ENCODE measurements at places on chromosomes 2 and 18. TPM values are rescaled to one million over a fixed set of nuclear protein-coding genes. Genes with fewer than 3 reads are reported as not detected.
A peak's percentile ranks its signal among the peaks of the same experiment; 100 is the strongest.

DNA sequence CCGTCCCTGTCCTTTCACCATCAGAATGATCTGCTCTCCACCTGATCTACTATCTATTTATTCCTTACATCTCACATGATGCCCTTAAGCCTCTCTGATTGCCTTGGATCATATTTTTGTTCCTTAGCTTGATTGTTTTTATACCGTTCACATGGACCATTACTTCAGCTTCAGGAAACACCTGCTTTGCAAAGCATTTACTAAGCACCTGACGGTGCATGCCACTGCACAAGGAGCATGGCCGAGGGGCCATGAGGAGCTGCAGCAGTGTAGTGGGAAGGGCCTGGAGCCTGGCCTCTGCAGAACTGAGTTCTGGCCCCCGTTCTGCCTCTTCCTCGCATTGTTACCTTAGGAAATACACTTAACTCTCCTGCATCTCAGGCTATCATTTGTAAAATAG, 124.1 kb upstream of the NDUFV2 start:
- no peak for DNase-seq
- no peaks in the 10 kb centered on the region for H3K27me3 ChIP-seq
- no peaks in the 10 kb centered on the region for H3K4me1 ChIP-seq
- H3K27ac ChIP-seq, result no peak overlapping the region

The FASTKD1 gene
- polyA plus RNA-seq, result 31.0 TPM

GRCh38 chr2:37000988-37001556, 34.7 kb upstream of the STRN start:
- H3K27ac ChIP-seq, result no peak overlapping the region
- no peaks in the 10 kb centered on the region for H3K27me3 ChIP-seq
- no peak for DNase-seq
- no peak overlapping the region for H3K4me3 ChIP-seq

- H3K4me1 ChIP-seq, result no peaks in the 10 kb centered on the region
- no peak overlapping the region for H3K27ac ChIP-seq
- no peak for DNase-seq
- H3K36me3 ChIP-seq, result no peaks in the 10 kb centered on the region
Observed at GRCh38 chr2:59528525-59528924, 1024.9 kb downstream of the BCL11A start.

GRCh38 chr2:37767046-37767445, 95.6 kb upstream of the CDC42EP3 start:
- H3K36me3 ChIP-seq, result no peaks in the 10 kb centered on the region
- no peak overlapping the region for H3K4me3 ChIP-seq
- H3K27ac ChIP-seq, result no peak overlapping the region
- no peaks in the 10 kb centered on the region for H3K27me3 ChIP-seq
- H3K4me1 ChIP-seq, result no peaks in the 10 kb centered on the region
- DNase-seq, result no peak

- no peak for DNase-seq
- peak overlapping the region; percentile 93 for H3K27ac ChIP-seq
- H3K27me3 ChIP-seq, result no peaks in the 10 kb centered on the region
- no peak overlapping the region for H3K4me3 ChIP-seq
- H3K36me3 ChIP-seq, result no peaks in the 10 kb centered on the region
- peaks cover 34% of the 10 kb centered on the region for H3K4me1 ChIP-seq
Observed at GRCh38 chr2:26651799-26652198, 10.6 kb upstream of the CIB4 start.

The QPCT gene
- polyA plus RNA-seq, result 746 TPM

- no peak for DNase-seq
- no peak overlapping the region for H3K27ac ChIP-seq
- no peaks in the 10 kb centered on the region for H3K27me3 ChIP-seq
- no peak overlapping the region for H3K4me3 ChIP-seq
- no peaks in the 10 kb centered on the region for H3K4me1 ChIP-seq
- no peaks in the 10 kb centered on the region for H3K36me3 ChIP-seq
Observed at GRCh38 chr2:176967911-176968450, 244.6 kb upstream of the HNRNPA3 start.

- no peak overlapping the region for H3K27ac ChIP-seq
- no peaks in the 10 kb centered on the region for H3K27me3 ChIP-seq
- no peak overlapping the region for H3K4me3 ChIP-seq
- no peak for DNase-seq
- no peaks in the 10 kb centered on the region for H3K4me1 ChIP-seq
Observed at GRCh38 chr2:45209302-45209701, 200.1 kb upstream of the SIX2 start.

DNA sequence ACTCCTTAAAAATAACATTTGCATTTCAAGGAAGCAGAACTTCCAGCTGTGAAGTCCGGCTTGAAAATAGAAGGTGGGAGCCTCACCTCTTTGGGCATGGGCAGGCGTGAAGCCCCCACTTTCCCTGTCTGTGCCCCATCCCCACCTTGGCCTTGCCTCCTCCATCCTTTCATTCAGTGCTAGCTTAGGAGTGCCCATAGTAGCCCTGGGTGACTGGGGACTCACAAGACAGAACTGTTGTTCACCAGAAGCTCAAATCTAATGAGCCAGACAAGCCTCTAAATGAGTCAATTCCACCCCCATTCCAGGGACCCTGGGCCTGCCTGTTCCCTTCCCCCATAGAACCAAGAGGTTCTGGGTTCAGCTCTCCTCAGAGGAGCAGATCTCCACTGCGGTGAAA, 20.0 kb downstream of the SPATA3 start:
- no peak for DNase-seq
- no peak overlapping the region for H3K27ac ChIP-seq
- H3K4me3 ChIP-seq, result no peak overlapping the region
- no peaks in the 10 kb centered on the region for H3K4me1 ChIP-seq
- H3K27me3 ChIP-seq, result no peaks in the 10 kb centered on the region

DNA sequence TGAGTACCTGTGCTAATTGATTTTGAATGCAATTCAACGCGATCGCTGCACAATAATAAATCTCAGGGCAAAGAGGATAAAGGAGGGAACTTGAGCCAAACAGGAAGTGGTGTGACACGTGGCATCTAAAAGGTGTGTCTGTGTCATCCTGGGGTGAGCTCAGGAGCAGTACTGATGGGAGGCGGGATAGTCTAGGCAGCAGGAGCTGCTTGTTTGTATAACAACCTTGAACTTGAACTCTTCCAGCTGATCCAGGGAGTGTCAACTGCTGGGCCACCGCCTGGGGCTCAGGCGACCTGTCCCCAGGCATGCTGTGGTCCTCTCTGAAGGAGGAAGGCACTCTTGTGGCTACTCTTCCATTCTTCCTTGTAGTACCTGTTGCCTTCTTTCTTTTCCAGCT, 61.2 kb downstream of the BOD1L2 start:
- no peaks in the 10 kb centered on the region for H3K36me3 ChIP-seq
- H3K27ac ChIP-seq, result no peak overlapping the region
- H3K27me3 ChIP-seq, result peaks cover 12% of the 10 kb centered on the region
- peaks cover 8% of the 10 kb centered on the region for H3K4me1 ChIP-seq
- no peak for DNase-seq

DNA sequence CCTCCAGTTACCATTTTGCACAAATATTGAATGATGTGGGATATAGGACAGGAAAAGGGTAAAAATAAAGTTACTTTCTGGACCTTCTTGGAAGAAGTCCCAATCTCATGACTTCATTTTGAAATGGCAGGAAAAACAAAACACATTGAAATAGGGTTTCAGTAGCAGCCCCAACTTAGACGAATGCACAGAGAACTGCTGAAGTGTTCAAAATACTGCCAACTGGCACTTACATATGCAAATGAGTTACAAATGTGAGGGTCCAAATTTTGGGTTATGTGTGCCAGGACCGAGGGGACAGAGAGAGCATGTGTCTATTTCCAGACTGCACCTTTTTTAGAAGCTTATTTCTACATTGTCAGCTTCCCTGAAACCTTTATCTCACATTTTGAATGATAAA, 112.9 kb upstream of the CCDC68 start:
- no peak for DNase-seq
- H3K4me3 ChIP-seq, result no peak overlapping the region
- no peaks in the 10 kb centered on the region for H3K4me1 ChIP-seq
- H3K27ac ChIP-seq, result no peak overlapping the region

GRCh38 chr2:150750720-150751119, 263.3 kb upstream of the RND3 start:
- H3K27ac ChIP-seq, result no peak overlapping the region
- H3K4me1 ChIP-seq, result no peaks in the 10 kb centered on the region
- H3K36me3 ChIP-seq, result no peaks in the 10 kb centered on the region
- H3K27me3 ChIP-seq, result no peaks in the 10 kb centered on the region
- no peak overlapping the region for H3K4me3 ChIP-seq

- no peaks in the 10 kb centered on the region for H3K4me1 ChIP-seq
- H3K27me3 ChIP-seq, result no peaks in the 10 kb centered on the region
- no peak overlapping the region for H3K4me3 ChIP-seq
Observed at GRCh38 chr2:20103530-20103929, 52.1 kb upstream of the LAPTM4A start.

DNA sequence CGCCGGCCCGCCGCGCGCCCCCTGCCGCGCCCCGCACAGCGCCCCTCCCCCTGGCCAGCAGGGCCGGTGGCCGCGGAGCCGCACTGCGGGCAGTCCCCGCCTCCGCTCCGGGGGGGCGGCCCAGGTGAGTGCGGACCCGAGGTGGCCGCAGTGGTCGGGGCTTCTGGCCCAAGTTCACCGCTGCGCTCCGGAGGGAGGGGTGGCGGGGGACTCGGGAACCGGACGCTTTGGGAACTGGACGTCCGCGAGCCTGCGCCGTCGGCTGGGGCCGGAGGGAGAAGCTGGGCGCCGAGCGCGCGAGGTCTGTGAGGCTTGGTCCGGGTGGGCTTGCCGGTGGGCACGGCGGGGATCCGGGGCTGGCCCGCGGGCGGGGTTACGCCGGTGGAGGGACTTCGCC, 591 bp upstream of the LDLRAD4 start:
- H3K36me3 ChIP-seq, result no peaks in the 10 kb centered on the region
- peaks cover 33% of the 10 kb centered on the region for H3K4me1 ChIP-seq
- H3K4me3 ChIP-seq, result peak overlapping the region; percentile 23
- peak; percentile 47 for DNase-seq

DNA sequence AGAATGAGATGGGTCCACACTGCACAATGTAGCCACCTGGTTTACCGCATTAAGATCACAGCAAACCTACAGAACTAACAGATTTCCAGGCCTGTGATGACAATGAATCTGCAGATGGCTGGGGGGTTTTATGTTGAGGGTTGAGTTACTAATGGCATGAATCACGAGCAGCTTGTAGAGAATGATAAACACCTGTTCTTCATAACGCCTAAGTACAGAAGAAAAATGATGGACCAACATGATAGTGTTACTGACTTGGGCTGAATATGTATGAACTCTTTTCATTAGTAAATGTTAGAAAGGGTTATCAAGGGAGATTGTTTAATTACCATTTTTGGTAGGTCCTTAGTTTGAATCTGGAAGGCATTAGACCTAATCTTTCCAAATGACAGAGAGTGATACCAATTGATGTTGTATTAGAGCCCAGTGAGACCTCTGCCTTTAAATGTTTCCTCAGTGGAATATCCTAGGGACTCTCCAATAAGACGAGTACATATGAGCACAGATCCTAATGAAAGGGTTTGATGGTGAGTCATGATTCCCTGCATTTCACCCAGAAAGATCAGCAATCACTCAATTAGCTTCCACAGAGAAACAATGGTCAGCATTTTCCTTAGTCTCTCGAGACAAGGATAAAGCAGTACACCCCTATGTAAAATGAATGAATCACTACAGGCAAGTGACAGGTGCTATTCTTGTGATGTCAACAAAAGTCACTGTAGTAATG, 243.8 kb downstream of the DLGAP1 start:
- no peak overlapping the region for H3K27ac ChIP-seq
- no peak for DNase-seq
- H3K4me1 ChIP-seq, result no peaks in the 10 kb centered on the region
- H3K27me3 ChIP-seq, result no peaks in the 10 kb centered on the region
- no peaks in the 10 kb centered on the region for H3K36me3 ChIP-seq

- H3K4me3 ChIP-seq, result no peak overlapping the region
- DNase-seq, result no peak
- H3K27ac ChIP-seq, result no peak overlapping the region
- peaks cover 18% of the 10 kb centered on the region for H3K4me1 ChIP-seq
- H3K27me3 ChIP-seq, result no peaks in the 10 kb centered on the region
- H3K36me3 ChIP-seq, result no peaks in the 10 kb centered on the region
Observed at GRCh38 chr2:172937884-172938712, 137.5 kb upstream of the MAP3K20 start.

The NPAS2 gene
- 7.5 TPM for polyA plus RNA-seq

DNA sequence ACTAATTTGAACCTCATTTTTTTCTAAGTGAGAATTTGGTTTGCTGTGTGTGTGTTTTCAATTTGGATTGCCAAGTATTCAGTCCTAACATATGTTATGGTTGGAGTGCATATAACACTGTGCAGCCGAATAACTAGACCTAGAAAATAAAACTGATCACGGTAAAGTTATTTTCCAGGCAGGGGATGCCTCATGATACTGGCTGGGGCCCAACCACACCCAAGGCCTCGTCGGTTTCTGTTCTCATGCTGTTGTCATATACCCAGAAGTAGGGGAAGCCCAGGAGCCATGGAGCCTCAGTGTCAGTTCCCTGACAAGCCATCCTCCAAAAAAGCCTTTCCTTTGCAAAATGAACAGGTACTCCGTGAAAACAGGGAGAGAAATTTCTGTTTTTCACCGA, 160.2 kb downstream of the GBX2 start:
- DNase-seq, result no peak
- no peak overlapping the region for H3K27ac ChIP-seq
- H3K4me1 ChIP-seq, result no peaks in the 10 kb centered on the region
- no peaks in the 10 kb centered on the region for H3K36me3 ChIP-seq
- no peak overlapping the region for H3K4me3 ChIP-seq

The SMYD1 gene
- polyA plus RNA-seq, result 0.08 TPM

DNA sequence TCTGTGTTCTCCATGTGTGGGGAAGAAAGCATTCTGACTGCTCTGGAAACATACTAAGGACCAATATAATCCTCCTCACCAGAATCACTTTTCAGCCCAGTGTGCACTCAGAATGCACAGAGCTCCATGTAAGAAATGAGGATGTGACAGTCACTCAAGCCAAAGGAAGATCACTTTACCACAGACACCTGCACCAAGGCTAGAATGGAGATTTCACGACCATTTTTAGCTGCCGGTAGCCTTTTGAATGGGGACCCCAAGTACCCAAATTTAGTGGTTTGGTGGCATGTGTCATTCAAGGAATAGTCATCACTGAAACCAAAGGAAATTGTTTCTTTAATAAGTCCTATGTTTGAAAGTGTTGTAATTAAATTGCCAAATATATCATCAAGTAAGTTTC, 613.2 kb upstream of the ACVR2A start:
- H3K27me3 ChIP-seq, result no peaks in the 10 kb centered on the region
- no peaks in the 10 kb centered on the region for H3K36me3 ChIP-seq
- no peak overlapping the region for H3K4me3 ChIP-seq
- no peak overlapping the region for H3K27ac ChIP-seq
- no peak for DNase-seq
- H3K4me1 ChIP-seq, result no peaks in the 10 kb centered on the region

The REG3G gene
- 3.0 TPM for polyA plus RNA-seq

GRCh38 chr2:11133238-11133935, 21.9 kb upstream of the SLC66A3 start:
- peak overlapping the region; percentile 15 for H3K4me3 ChIP-seq
- no peak overlapping the region for H3K27ac ChIP-seq
- DNase-seq, result no peak
- H3K36me3 ChIP-seq, result no peaks in the 10 kb centered on the region

The STRN gene
- polyA plus RNA-seq, result 3.4 TPM

GRCh38 chr2:85470850-85471800, 52.6 kb downstream of the SH2D6 start:
- no peak overlapping the region for H3K27ac ChIP-seq
- H3K4me3 ChIP-seq, result no peak overlapping the region
- H3K36me3 ChIP-seq, result no peaks in the 10 kb centered on the region
- peak; percentile 48 for DNase-seq
- H3K4me1 ChIP-seq, result peaks cover 4% of the 10 kb centered on the region

- H3K4me3 ChIP-seq, result no peak overlapping the region
- no peak for DNase-seq
- H3K36me3 ChIP-seq, result no peaks in the 10 kb centered on the region
- H3K4me1 ChIP-seq, result no peaks in the 10 kb centered on the region
- no peak overlapping the region for H3K27ac ChIP-seq
Observed at GRCh38 chr18:45628979-45629958, 14.0 kb downstream of the SLC14A2 start.

- no peak overlapping the region for H3K27ac ChIP-seq
- no peaks in the 10 kb centered on the region for H3K27me3 ChIP-seq
Observed at GRCh38 chr2:239214725-239215124, 186.1 kb downstream of the HDAC4 start.
